ENCODE measurements at places on chromosomes 3 and 15.
A peak's percentile ranks its signal among the peaks of the same experiment; 100 is the strongest.

DNA sequence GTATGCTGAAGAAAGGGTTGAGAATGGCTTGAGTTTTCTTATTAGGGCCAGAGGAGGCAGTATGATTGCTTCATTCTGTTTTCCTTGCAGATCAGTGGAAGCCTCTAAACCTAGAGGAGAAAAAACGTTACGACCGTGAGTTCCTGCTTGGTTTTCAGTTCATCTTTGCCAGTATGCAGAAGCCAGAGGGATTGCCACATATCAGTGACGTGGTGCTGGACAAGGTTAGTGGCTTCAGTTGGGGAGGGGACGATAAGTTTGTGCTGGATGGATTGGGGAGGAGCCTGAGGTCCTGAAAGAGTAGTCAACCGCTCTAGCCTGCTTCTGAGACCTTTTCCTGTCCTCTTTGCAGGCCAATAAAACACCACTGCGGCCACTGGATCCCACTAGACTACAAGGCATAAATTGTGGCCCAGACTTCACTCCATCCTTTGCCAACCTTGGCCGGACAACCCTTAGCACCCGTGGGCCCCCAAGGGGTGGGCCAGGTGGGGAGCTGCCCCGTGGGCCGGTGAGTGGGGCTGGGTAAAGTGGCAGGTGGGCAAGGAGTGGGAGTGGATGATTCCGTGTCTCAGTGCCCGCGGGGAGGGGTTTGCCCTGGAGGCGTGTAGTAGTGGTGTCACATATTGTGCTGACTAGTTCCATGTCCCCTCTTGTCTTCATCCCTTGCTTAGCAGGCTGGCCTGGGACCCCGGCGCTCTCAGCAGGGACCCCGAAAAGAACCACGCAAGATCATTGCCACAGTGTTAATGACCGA, 8.5 kb downstream of the EIF4G1 start:
- peak; percentile 72 for DNase-seq

DNA sequence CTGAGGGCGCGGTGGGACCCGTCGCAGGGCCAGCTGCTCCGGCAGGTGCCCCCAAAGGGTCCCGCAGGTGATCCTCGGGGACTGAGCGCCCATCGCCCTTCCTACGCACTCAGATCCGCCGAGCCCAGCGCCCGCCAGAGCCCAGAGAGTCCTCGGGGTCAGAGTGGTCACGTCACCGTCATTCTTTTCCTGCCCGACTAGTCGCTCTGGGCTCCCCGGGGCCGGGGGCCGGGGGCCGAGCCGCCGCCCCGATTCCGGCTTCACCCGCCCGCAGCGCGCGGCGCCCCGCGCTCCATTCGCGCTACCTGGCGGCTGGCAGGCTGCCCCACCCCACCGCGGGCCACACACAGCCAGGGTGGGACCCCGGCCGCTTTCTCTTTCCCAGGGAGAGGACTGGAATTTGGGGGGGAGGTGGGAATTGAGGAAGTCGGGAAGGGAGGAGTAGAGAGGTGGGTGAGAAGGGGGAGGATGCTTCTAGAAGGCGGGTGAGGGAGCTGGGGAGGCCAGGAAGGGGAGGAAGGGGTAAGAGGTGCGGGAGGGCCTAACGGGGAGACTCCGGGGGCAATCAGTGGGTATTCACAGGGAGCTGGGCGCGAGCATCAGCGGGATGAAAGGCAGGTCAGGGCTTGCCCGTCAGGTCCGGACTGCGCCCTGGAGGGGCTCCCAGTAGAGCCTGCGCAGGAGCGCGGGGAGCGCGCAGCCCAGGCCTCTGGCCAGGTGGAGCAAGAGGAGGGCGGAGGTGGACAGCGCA, 36.1 kb upstream of the EPHB3 start:
- no peak for DNase-seq

- no peak for DNase-seq
These were observed 272.9 kb upstream of the TPM1 start for GRCh38 chr15:62769604-62770003.

GRCh38 chr15:40256638-40257235, 17.9 kb downstream of the PAK6 start:
- peak; percentile 12 for DNase-seq

DNA sequence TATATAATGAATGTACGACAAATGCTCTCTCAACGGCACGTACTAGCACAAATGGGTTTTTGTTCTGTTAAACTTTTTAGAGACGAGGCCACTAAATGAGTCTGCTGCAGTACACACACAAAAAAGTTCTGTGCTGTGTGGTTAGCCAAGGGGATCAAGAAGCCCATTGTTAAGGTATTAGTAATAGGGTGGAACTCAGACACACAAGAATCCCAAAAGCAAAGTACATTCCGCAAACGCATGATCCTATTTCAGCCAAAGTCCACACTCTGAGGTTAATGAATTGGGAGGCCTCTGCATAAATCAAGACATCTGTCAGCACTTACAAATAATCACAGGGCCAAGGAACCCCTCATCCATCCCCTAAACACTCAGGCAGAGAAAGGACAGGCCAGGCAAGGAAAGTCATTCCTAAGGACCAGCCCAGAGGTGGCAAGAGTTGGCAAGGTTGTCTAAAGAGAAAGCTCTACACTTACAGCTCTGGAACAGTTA, 12.1 kb downstream of the OSBPL10 start:
- DNase-seq: no peak

All from inflammatory macrophage treated with lipopolysaccharide for 1 hour (primary cell).